Daoy (cell line): ENCODE measurements at places on chromosomes 13 and 19. TPM values are rescaled to one million over a fixed set of nuclear protein-coding genes. Genes with fewer than 3 reads are reported as not detected.

- DNase-seq: no peak
These were observed 2.8 kb downstream of the ERCC1 start for GRCh38 chr19:45420871-45421270.

GRCh38 chr13:113157206-113157928 lies 1.1 kb upstream of the PROZ start:
- peak; percentile 10 for DNase-seq

OR10H1 gene
- not detected in 2 replicates for total RNA-seq

- no peak for DNase-seq
These were observed 17.7 kb downstream of the METTL21C start for GRCh38 chr13:102677122-102677521.

ANKLE1 gene
- 1.6 and 2.3 TPM in 2 replicates for total RNA-seq

DNA sequence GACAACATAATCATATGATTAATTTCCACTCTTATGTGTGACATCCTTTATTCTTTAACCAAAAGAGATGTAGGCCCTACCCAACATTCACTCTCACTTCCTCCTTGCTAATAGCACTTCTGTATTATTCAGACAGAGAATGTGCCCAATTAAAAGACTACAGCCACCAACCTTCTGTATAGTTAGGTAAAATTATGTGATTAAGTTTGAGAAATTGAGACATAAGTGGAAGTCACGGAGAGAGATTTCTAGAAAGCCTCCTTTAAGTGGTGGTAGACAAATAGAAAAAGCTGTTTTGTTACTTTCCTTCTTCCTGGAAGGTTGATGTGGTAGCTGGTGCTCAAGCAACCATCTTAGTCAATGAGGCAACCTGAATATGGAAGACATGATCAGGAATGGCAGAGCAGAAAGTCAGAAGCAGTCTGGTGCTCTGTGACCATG lies 14.8 kb downstream of the EPSTI1 start:
- no peak for DNase-seq
